ENCODE measurements at places on chromosomes 7 and 10. TPM values are rescaled to one million over a fixed set of nuclear protein-coding genes. Genes with fewer than 3 reads are reported as not detected.

- no peak for DNase-seq
- H3K27ac ChIP-seq: no peak overlapping the region
- H3K36me3 ChIP-seq: peaks cover 42% of the 10 kb centered on the region
- H3K4me1 ChIP-seq: peaks cover 37% of the 10 kb centered on the region
These were observed 67.7 kb downstream of the NSUN6 start for GRCh38 chr10:18583575-18584270.

- DNase-seq: peak; percentile 20
- H3K36me3 ChIP-seq: no peaks in the 10 kb centered on the region
- H3K4me3 ChIP-seq: no peak overlapping the region
- H3K27me3 ChIP-seq: peaks cover 23% of the 10 kb centered on the region
- H3K4me1 ChIP-seq: no peaks in the 10 kb centered on the region
These were observed 8.4 kb upstream of the INMT start for GRCh38 chr7:30743371-30744074.

GRCh38 chr10:27622596-27622995, 118.5 kb downstream of the RAB18 start:
- H3K27ac ChIP-seq: no peak overlapping the region
- H3K4me3 ChIP-seq: no peak overlapping the region
- no peaks in the 10 kb centered on the region for H3K27me3 ChIP-seq
- H3K4me1 ChIP-seq: peaks cover 83% of the 10 kb centered on the region

- H3K36me3 ChIP-seq: no peaks in the 10 kb centered on the region
- no peak overlapping the region for H3K27ac ChIP-seq
- peaks cover 16% of the 10 kb centered on the region for H3K4me1 ChIP-seq
- no peak overlapping the region for H3K4me3 ChIP-seq
- H3K27me3 ChIP-seq: peaks cover 44% of the 10 kb centered on the region
These were observed 40.5 kb downstream of the LYZL1 start for GRCh38 chr10:29329420-29329819.

DNA sequence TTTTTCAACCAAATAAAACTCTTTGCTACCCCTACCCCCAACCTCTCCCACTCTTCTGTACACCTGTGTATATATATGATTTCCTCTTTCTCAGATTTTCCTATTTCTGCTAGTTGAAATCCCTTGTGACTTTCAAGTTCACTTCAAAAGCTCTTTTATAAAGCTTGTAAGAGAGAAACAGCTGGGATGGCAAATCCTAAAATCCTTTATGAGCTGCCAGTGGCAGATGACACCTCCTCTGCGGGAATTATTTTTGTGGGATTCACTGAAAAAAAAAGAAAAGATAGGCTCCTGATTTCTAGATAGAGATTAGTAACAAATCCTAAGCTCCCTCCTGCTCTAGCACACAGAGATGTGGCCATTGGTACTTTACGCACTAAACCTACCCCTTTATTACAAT, 92.9 kb downstream of the AHR start:
- no peak overlapping the region for H3K27ac ChIP-seq
- H3K36me3 ChIP-seq: peaks cover 31% of the 10 kb centered on the region
- no peaks in the 10 kb centered on the region for H3K4me1 ChIP-seq
- no peak for DNase-seq

DNA sequence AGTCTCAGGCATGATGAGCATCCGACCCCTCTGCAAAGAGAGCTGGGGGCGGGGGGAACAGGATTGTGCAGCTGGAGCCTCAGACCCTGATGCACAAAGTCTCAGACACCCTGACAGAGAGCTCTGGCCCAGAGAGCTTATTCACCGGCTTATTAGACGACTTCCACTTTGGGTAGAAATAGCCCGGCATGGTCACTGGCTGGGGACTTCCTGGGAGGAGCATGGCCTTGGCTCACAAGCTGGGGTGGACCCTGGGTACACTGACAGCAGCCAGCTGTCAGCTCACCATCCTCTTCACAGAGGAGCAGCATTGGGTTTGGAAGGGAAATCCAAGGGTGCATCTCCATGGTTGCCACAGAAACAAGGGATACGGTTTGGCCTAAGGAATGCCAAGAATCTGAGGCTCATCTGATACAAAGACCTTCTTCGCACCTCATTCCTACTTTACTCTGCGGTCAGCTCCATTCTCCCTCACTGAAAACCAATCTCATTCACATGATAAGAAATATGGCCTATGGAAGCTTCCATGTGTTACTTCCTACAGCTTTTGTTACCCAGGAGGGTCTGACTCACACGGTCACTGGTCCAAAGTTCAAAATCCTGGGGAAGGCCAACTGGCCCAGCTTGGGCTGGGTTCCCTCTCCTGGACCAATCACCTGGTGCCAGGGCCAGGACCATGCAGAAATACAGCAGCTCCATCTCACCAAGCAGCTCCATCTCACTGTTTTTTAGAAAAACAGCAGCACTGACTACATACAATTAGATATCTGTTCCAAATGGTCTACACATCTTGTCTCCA, 25.1 kb downstream of the ZNF467 start:
- H3K36me3 ChIP-seq: no peaks in the 10 kb centered on the region
- DNase-seq: no peak
- no peak overlapping the region for H3K4me3 ChIP-seq
- H3K27ac ChIP-seq: no peak overlapping the region
- peaks cover 30% of the 10 kb centered on the region for H3K27me3 ChIP-seq
- no peaks in the 10 kb centered on the region for H3K4me1 ChIP-seq

GRCh38 chr10:43825984-43826383, 177.3 kb upstream of the ZNF32 start:
- peaks cover 26% of the 10 kb centered on the region for H3K36me3 ChIP-seq
- H3K4me3 ChIP-seq: no peak overlapping the region
- peaks cover 1% of the 10 kb centered on the region for H3K27me3 ChIP-seq
- H3K27ac ChIP-seq: no peak overlapping the region
- peaks cover 50% of the 10 kb centered on the region for H3K4me1 ChIP-seq

Gene SMIM30
- 52.6 TPM for total RNA-seq

Gene CDHR1
- not detected for total RNA-seq

Gene MLXIPL
- not detected for total RNA-seq
